Astrocyte (in vitro differentiated cells and primary cell): ENCODE measurements at places on chromosomes 6 and 20.

GRCh38 chr6:166598441-166599138, 12.1 kb upstream of the RAMACL start:
- peak; percentile 96 for DNase-seq

DNA sequence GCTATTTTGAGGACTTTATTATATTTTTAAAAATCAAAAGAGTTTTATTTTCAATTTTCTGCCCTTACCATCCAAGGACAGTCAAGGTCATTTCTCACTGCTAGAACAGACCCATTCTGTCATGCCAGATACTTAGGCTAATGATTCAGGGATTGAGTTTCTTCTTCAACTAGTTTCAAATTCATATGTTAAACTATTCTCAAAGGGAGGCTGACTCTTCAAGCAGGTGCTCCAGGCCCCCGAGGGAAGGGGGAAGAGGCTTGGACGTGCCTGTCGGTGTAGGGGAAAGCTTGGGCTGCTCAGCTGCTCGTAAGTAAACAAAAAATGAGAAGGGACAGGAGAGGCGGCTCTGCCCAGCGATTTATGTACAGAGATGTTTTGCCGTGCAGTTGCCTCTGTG, 69.4 kb upstream of the MYLIP start:
- no peak for DNase-seq

DNA sequence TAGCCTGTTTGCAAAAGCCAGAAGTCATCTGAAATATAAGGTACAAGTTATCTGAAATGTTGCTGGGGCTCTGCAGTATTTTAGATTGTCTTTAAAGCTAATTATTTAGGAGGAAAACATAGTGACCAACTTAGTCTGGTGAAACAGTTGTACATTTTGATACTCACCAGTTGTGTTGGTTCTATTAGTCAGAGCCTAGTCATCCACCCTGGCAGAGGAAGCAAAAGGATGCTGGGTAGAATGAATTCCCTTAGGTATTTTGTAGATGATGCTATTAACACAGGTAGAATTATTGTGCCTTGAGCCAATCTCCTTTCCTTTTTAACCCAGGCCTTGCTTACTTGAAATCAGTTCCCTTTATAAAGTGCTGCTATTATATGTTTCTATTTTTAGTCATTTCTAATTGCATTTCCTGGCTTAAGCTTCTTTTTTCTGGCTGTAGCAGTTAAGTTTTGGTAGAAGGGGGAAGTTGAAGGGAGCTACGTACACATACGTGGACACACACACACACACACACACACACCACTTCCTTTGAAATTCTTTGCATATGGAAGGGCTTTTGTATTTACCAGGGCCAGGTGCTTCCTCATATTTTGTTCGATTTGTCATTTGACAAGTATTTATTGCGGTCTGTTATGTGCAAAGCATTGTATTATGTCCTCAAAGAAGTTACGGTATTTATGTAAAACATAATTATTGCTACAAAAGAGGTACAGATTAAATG, 82.4 kb downstream of the RTN4IP1 start:
- peak; percentile 78 for DNase-seq

DNA sequence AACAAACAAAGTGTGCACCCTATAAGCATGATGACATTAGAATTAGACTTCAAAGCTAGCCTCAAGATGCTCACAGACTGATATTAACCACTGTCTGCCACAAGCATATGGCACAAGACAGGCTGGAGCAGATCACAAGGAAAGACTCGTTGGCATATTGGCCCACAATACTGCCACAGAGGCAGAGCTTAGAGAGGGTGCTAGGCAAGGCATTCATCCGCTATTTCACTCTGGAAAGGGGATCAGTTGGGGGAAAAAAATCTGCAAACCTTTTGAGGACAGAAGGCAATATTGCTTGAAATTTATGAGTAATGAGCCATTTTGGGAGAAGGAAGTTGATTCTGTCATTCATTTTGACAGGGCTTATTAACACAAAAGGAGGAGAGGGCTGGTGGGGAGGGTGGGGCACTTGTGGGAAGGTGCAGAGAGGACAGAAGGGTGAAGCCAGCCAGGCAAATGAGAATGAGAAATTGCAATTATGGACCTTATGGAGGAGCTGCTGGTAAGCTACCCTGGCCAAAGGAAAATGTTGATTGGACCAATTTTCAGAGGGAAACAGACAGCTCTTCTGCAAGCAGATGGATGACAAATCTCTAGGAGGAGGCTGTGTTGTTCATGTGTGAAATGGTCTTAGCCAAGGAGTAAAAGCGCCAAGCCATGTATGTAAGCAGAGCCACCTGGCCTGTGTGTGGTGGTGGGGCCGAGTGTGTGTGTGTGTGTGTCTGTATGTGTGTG, 187.7 kb downstream of the GMPR start:
- no peak for DNase-seq

GRCh38 chr20:20593447-20594170, 118.8 kb downstream of the RALGAPA2 start:
- DNase-seq = peak; percentile 28

GRCh38 chr6:117384659-117385058, 41.1 kb downstream of the ROS1 start:
- no peak for DNase-seq

GRCh38 chr6:12007887-12008286, 4.2 kb upstream of the HIVEP1 start:
- DNase-seq = no peak

- no peak for DNase-seq
Measured at GRCh38 chr6:34549804-34550202, 6.3 kb downstream of the SPDEF start.

GRCh38 chr6:94130478-94130877, 711.1 kb upstream of the EPHA7 start:
- DNase-seq = no peak

GRCh38 chr6:147755999-147756398, 247.5 kb downstream of the SAMD5 start:
- no peak for DNase-seq

GRCh38 chr6:119542037-119542436, 192.5 kb upstream of the MAN1A1 start:
- DNase-seq = no peak

DNA sequence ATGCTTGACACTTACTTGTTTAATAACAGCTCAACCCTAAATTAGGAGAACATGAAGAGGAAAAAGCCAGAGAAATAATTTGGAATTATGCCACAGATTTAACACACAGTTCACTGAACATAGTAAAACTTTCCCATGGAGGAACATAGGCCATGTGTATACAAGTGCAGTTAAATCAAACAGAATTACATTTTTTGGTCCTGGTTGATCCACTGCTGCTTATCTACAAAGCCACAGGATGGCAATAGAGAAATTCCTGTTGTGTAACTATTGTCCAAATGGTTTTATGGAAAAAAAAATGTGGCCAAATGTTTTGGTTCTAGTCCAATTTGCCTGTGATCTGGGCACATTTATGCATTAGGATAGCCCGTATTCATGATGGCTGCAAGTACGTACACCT, 136.8 kb downstream of the ALDH8A1 start:
- DNase-seq = peak; percentile 61

DNA sequence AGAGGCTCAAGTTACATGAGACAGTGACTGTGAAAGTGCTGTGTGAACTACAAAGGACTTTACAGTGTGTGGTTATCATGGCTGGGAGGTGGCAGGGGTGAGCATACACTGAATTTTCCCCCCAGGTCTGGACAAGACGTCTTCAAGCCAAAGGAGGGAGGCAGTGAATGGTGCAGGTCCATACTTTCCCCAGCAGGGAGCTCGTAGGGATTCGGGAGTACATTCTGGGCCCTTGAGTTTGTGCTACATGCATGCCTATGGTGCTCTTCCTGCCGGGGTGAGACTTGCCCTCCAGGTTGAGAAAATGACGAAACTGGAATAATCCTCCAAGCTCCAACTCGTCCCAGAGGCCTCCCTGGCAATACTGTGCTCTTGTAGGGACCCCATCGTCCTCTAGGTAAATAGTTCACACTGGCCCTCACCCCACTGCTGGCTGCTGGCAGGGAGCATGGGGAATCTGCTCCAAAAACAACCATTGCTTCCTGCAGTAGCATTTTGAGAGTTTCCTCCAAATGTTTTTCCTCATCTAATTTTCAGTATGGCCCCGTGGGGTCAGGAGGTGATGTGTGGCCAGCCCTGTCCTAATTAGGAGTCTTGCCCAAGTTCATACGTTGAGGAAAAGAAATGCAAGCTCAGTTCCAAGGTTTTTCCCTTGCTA, 57.6 kb downstream of the ZNF831 start:
- DNase-seq = no peak

- no peak for DNase-seq
Measured at GRCh38 chr6:139030228-139030963, 1.9 kb downstream of the ABRACL start.

- DNase-seq = no peak
Measured at GRCh38 chr6:128099571-128100197, 198.8 kb upstream of the THEMIS start.

DNA sequence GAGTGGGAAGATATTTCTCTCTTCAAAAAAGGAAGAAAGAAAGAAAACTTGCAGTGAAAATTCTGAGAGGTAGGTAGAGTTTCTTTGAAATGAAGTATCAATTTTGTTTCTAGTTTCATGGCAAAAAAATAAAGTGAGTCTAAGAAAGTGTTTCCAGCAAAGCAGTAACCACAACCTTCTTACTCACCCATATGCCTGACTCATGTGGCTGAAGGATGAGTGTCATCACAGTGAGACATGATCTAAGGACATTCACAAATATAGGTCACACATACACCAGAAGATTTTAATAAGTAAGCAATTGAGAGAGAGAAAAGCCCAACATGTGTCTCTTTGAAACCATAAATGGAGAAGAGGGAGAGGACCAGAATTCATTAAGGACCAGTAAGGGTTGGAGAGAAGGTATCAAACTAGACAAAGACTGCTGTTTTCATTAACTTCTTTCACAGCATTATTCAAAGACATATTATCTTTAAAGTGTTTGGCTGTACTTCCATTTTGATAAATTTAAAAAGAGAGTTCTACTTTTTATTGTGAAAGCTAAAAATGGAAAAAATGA, 169.5 kb downstream of the FRK start:
- DNase-seq = peak; percentile 66
